ENCODE measurements at places on chromosomes 7 and 10.

GRCh38 chr10:114831186-114831867 is 9.7 kb downstream of the FHIP2A start:
- peaks cover 21% of the 10 kb centered on the region for H3K4me1 ChIP-seq
- H3K4me3 ChIP-seq = no peak overlapping the region
- H3K27me3 ChIP-seq = no peaks in the 10 kb centered on the region
- no peak for DNase-seq
- H3K36me3 ChIP-seq = peaks cover 13% of the 10 kb centered on the region

GRCh38 chr10:102200751-102201640 is 25.1 kb upstream of the ELOVL3 start:
- no peaks in the 10 kb centered on the region for H3K36me3 ChIP-seq
- no peak overlapping the region for H3K4me3 ChIP-seq
- no peaks in the 10 kb centered on the region for H3K4me1 ChIP-seq
- H3K27ac ChIP-seq = no peak overlapping the region

- no peak overlapping the region for H3K27ac ChIP-seq
- no peak overlapping the region for H3K4me3 ChIP-seq
- DNase-seq = no peak
- no peaks in the 10 kb centered on the region for H3K27me3 ChIP-seq
- H3K4me1 ChIP-seq = no peaks in the 10 kb centered on the region
- H3K36me3 ChIP-seq = no peaks in the 10 kb centered on the region
Observed at GRCh38 chr7:147014286-147014955, 897.8 kb downstream of the CNTNAP2 start.

- no peaks in the 10 kb centered on the region for H3K36me3 ChIP-seq
- no peaks in the 10 kb centered on the region for H3K4me1 ChIP-seq
- no peak for DNase-seq
- no peak overlapping the region for H3K4me3 ChIP-seq
- H3K27me3 ChIP-seq = no peaks in the 10 kb centered on the region
- no peak overlapping the region for H3K27ac ChIP-seq
Observed at GRCh38 chr7:71705901-71706596, 574.1 kb downstream of the GALNT17 start.

DNA sequence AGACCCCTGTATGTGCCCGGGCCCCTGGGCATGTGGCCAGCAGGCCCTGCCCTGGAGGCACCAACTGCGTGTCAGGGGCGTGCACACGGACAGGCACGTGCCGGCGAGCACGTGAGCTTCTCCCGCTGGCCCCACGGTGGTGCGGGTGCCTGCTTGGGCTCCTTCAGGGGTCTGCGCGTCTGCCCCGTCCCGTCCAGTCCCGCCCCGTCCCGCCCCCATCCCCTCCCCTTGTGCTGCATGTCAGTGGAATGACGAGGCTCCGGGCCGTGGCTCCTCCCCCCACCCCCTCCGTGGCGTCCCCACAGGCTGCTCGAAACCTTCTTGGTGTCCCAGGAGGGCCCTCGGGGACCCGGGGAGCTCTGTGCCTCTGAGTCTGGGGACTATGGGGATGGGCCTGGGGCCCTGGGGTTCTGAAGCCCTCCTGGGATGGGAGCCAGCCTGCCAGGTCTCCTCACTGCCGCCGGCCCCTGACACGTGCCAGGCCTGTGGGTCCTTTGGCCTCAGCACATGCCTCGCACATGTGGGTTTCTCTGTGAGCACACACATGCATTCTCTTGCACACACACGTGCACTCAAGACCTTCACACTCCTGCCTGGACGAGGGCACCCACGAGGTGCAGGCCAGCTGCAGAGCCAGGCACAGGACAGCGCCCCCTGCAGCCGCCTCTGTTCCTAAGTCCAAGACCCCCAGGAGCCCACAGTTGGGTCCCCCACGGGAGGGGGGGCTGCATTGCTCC is 27.5 kb upstream of the AMZ1 start:
- H3K4me1 ChIP-seq = peaks cover 4% of the 10 kb centered on the region
- H3K27ac ChIP-seq = no peak overlapping the region
- no peak overlapping the region for H3K4me3 ChIP-seq
- DNase-seq = no peak
- H3K36me3 ChIP-seq = peaks cover 4% of the 10 kb centered on the region

DNA sequence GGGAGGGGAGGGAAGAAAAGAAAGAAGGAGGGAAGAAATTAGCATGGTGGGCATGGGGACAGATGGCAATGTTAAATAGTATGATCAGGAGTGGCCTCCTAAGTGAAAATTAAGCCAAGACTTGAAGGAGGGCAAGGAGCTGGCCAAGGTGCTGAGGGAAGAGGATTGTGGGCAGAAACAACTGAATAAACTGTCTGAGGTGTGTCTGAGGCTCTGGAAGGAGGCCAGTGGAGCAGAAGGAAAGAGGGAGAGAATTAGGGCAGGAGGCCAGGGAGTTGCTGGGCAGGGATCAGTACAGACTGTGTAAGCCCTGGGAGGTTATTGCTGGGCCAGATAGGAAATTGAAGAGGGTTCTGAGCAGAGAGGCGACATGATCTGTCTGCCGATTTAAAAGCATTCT is 40.6 kb upstream of the VKORC1L1 start:
- H3K4me3 ChIP-seq = no peak overlapping the region
- no peaks in the 10 kb centered on the region for H3K4me1 ChIP-seq
- H3K27me3 ChIP-seq = no peaks in the 10 kb centered on the region
- no peaks in the 10 kb centered on the region for H3K36me3 ChIP-seq
- no peak overlapping the region for H3K27ac ChIP-seq

GRCh38 chr7:125090596-125090995 is 161.0 kb upstream of the POT1 start:
- no peaks in the 10 kb centered on the region for H3K27me3 ChIP-seq
- H3K4me1 ChIP-seq = no peaks in the 10 kb centered on the region
- DNase-seq = no peak
- no peak overlapping the region for H3K27ac ChIP-seq
- H3K36me3 ChIP-seq = no peaks in the 10 kb centered on the region

DNA sequence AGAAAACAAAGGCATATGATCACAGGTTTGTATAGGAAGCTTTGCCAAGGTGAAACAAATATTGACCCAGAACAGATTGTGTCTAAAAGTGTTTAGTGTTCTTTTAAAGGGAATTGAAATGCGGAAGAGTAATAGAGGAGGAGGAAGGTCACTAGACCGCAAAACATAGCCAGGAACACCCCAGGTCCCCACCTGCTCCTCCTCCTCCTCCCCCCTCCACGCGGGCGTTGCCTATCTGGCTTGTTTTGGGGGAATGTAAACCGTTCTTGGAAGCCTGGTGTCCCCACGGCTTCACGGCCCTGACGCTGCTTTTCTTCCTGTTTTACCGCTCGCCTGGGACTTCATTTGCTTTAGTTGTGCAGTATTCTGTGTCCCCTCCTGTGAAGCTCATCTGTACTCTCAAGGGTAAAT is 81.0 kb upstream of the PFKP start:
- no peak overlapping the region for H3K4me3 ChIP-seq
- H3K27ac ChIP-seq = no peak overlapping the region
- H3K36me3 ChIP-seq = no peaks in the 10 kb centered on the region
- peak; percentile 5 for DNase-seq

DNA sequence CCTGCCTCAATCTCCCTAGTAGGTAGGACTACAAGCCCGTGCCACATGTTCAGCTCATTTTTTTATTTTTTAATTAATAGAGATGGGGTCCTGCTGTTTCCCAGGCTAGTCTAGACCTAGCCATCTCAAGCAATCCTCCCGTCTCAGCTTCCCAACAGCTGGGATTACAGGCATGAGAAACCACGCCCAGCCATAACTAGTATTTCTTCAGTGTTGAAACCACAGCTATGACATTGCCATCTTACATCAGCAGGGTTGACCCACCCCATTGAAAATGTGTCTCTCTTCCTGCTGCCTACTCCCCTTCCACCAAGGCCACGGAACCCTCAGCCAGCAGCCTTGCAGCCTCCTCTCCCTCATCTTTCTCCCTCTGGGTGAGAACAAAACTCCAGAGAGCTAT is 62.1 kb upstream of the ZNF746 start:
- no peaks in the 10 kb centered on the region for H3K27me3 ChIP-seq
- H3K36me3 ChIP-seq = peaks cover 41% of the 10 kb centered on the region
- H3K27ac ChIP-seq = no peak overlapping the region
- no peak overlapping the region for H3K4me3 ChIP-seq

GRCh38 chr7:75546237-75547015 is 54.3 kb downstream of the SPDYE5 start:
- no peak for DNase-seq
- no peaks in the 10 kb centered on the region for H3K4me1 ChIP-seq
- H3K4me3 ChIP-seq = no peak overlapping the region
- H3K36me3 ChIP-seq = peaks cover 25% of the 10 kb centered on the region
- H3K27me3 ChIP-seq = peaks cover 2% of the 10 kb centered on the region

DNA sequence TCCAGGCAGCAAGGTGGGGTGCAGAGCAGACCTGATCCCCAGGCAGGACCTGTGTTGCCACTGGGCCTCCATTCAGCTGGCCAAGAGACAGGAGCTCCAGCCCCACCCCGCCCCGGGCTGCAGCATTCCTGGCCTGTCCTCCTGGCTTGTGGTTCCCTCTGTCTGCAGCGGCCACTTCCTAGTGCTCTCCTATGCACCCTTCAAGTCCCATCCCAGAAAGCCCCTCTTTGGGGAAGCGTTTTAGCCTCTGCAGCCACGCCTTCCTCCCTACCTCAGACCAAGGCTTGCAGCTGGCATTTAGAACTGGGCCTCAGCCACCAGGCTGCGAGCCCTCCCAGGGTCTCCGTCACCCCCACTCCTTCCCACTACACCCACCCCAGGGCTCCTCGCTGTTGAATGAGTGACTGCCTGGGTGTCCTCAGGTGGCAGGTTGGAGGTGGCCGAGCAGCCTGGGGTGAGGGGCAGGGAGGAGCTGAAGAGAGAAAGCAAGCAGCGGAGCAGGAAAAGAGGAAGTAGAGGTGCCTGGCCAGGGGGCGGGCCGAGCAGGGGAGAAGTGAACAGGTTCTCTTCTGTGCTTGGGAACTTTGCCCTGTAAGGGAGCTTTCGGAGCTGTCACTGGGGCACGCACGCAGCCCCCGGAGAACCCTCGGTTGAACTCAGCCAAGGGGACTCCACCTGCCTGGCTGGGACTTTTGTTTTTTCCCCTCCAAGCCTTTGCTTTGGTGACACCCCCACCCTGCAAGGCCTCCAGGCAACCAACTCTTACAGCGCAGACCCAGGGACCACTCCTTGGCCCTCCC is 109.1 kb upstream of the TNRC18 start:
- peak; percentile 47 for DNase-seq
- peak overlapping the region; percentile 96 for H3K4me3 ChIP-seq
- peaks cover 24% of the 10 kb centered on the region for H3K27me3 ChIP-seq
- H3K36me3 ChIP-seq = peaks cover 15% of the 10 kb centered on the region
- H3K27ac ChIP-seq = peak overlapping the region; percentile 86

DNA sequence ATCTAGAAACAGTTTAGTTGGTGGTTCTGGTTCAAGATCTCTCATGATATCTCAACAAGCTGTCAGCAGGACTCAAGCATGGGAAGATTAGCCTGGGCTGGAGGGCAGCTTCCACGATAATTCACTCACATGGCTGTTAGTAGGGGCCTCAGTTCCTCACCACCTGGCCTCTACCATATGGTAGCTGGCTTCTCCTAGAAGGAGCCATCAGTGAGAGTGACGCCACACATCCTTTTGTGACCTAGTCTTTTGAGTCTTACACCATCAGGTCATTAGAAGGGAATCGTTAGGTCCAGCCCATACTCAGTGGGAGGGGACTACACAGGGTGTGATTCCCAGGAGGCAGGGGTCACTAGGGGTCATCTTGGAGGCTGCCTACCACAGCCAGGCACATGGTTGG is 239.3 kb upstream of the PLPP4 start:
- no peak overlapping the region for H3K27ac ChIP-seq
- no peaks in the 10 kb centered on the region for H3K4me1 ChIP-seq
- DNase-seq = no peak
- H3K4me3 ChIP-seq = no peak overlapping the region
- H3K27me3 ChIP-seq = peaks cover under 1% of the 10 kb centered on the region
- H3K36me3 ChIP-seq = no peaks in the 10 kb centered on the region

GRCh38 chr7:34575006-34575405 is 83.0 kb upstream of the NPSR1 start:
- no peak overlapping the region for H3K27ac ChIP-seq
- no peak for DNase-seq
- H3K27me3 ChIP-seq = peaks cover 5% of the 10 kb centered on the region
- H3K4me1 ChIP-seq = no peaks in the 10 kb centered on the region
- H3K4me3 ChIP-seq = no peak overlapping the region
- no peaks in the 10 kb centered on the region for H3K36me3 ChIP-seq

GRCh38 chr7:100400656-100401055 is 27.4 kb downstream of the PILRA start:
- no peak for DNase-seq
- no peak overlapping the region for H3K4me3 ChIP-seq
- H3K27ac ChIP-seq = no peak overlapping the region
- H3K27me3 ChIP-seq = no peaks in the 10 kb centered on the region
- H3K4me1 ChIP-seq = peaks cover 30% of the 10 kb centered on the region

- no peak for DNase-seq
- no peaks in the 10 kb centered on the region for H3K27me3 ChIP-seq
- H3K27ac ChIP-seq = no peak overlapping the region
- peaks cover 43% of the 10 kb centered on the region for H3K4me1 ChIP-seq
- peaks cover 20% of the 10 kb centered on the region for H3K36me3 ChIP-seq
Observed at GRCh38 chr7:33645104-33645503, 260.2 kb upstream of the BMPER start.

GRCh38 chr7:80346704-80347103 is 165.2 kb downstream of the GNAT3 start:
- no peak overlapping the region for H3K4me3 ChIP-seq
- DNase-seq = no peak
- H3K36me3 ChIP-seq = no peaks in the 10 kb centered on the region
- no peak overlapping the region for H3K27ac ChIP-seq

DNA sequence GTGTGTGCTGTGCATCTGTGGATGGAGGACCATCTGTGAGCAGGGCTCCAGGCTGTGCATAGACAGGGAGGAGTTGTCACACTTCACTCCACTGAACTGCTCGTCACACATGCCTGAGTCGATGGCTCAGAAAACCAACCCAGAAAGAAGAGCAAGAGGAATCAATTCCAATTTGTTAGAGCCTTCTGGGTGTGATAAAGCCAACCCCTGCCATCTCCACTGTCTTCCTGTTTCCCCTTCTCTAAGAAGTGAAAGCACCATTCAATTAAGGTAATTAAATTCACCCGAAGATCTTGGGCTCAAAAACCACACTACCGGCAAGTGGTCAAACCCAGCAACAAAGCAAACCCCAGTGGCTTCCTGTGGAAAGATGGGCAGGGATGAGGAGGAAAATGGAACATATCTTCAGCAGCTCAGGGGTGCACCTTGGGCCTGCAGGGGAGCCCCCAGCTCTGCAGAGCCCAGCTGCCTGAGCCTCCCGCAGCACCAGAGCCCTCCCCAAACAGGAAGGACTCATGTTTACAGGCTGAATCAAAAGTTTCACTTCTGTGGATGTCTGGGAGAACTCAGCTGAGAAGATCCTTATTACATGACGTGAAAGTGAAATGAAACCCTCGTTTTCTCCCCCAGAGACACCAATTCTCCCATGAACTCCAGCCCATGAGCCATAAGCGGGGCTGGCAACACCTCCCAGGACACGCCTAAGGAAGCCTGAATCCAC is 10.9 kb downstream of the C10orf71 start:
- H3K4me3 ChIP-seq = peak overlapping the region; percentile 90
- peak; percentile 56 for DNase-seq
- H3K27me3 ChIP-seq = peaks cover 7% of the 10 kb centered on the region
- H3K4me1 ChIP-seq = peaks cover 42% of the 10 kb centered on the region
- H3K27ac ChIP-seq = peak overlapping the region; percentile 86
- no peaks in the 10 kb centered on the region for H3K36me3 ChIP-seq

- no peaks in the 10 kb centered on the region for H3K4me1 ChIP-seq
- DNase-seq = no peak
- H3K4me3 ChIP-seq = no peak overlapping the region
- H3K36me3 ChIP-seq = no peaks in the 10 kb centered on the region
Observed at GRCh38 chr7:80640846-80641245, 2.4 kb downstream of the CD36 start.

Data from immature natural killer cell (primary cell).